ENCODE measurements at places on chromosomes 13 and 19.

- DNase-seq: no peak
These were observed 42.6 kb upstream of the ZNF507 start for GRCh38 chr19:32302778-32303177.

GRCh38 chr19:50567882-50568727 lies at the start of gene LRRC4B:
LRRC4B (minus strand) TSS chr19:50568435; CDS start chr19:50548838, 19,597 bp downstream.
- no peak for DNase-seq

GRCh38 chr13:110521946-110522345 lies 39.6 kb downstream of the RAB20 start:
- DNase-seq: no peak

DNA sequence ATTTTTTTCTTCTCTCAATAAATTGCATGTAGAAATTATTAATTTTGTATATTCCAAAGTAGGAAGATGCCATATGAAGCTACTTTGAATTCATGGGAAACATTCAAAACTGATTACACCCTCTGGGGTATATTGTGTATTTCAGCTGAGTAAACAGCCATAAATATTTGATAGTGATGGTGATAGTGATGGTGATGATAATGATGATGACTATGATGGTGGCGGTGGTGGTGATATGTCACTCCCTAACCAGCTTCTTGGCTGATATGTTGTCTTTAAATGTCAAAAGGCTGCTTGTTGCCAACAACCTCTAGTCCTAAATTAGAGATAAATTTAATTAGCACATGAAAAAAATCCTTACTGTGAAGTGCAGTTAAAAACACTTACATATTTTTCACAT lies 102.0 kb downstream of the LRCH1 start:
- DNase-seq: no peak

GRCh38 chr19:47255879-47256692 lies at the start of gene CCDC9:
CCDC9 (plus strand) TSS chr19:47256525; CDS start chr19:47258401, 1,876 bp downstream.
- peak; percentile 94 for DNase-seq

DNA sequence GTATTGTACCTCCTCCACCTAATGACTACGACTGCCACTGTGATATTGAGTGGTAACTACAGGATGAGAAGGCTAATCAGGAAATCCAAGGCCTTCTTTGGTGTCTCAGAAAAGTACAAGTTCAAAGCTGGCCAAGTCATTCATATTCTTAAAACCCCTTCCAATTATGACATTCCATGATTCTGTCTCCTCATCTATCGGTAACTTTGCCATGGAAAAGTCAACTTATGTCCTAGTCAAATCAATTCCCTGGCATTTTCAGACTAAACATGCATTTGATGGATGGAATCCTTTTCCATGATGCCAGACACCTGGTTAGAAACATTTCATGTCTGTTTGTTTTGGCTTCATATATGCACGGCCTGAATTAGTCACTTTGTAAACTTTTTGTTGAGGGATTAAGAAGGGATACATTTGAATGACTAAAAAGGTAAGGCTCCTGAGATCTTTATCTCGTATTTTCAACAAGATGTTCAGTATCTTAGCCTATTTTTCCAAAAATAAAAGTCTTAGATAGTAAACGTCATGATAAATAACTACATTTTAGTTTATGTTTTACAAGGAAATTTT lies 186.5 kb downstream of the NHLRC3 start:
- DNase-seq: no peak

DNA sequence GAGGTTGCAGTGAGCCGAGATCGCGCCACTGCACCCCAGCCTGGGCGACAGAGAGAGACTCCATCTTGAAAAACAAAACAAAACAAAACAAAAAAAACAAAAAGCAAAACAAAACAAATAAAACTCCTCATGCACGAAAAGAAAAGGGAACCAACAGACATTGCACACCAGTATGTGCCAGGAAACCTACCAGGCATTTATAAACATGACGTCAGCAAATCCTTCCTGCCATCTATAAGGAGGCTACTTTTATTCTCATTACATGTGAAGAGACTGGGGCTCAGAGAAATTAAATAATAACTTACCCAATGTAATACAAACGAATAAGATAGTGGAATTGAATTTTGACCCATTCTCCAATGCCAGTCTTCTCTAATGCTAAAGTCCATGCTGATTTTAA lies 197.2 kb downstream of the NUFIP1 start:
- DNase-seq: no peak

DNA sequence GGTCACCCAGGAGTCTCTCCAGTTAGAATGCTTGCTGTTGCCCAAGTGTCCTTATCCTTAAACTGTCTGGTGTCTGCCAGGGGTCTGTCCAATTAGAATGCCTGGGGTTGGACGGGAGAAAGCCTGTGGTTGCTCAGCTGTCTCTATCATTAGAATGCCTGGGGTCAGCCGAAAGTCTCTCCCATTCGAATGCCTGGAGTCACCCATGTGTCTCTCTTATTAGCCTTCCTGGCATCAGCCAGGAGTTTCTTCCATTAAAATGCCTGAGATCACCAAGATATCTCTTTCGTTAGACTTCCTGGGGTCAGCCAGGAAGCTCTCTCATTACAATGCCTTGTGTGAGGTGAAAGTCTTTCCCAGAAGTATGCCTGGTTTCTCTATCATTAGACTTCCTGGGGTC lies 1521.0 kb downstream of the UQCRFS1 start:
- no peak for DNase-seq

DNA sequence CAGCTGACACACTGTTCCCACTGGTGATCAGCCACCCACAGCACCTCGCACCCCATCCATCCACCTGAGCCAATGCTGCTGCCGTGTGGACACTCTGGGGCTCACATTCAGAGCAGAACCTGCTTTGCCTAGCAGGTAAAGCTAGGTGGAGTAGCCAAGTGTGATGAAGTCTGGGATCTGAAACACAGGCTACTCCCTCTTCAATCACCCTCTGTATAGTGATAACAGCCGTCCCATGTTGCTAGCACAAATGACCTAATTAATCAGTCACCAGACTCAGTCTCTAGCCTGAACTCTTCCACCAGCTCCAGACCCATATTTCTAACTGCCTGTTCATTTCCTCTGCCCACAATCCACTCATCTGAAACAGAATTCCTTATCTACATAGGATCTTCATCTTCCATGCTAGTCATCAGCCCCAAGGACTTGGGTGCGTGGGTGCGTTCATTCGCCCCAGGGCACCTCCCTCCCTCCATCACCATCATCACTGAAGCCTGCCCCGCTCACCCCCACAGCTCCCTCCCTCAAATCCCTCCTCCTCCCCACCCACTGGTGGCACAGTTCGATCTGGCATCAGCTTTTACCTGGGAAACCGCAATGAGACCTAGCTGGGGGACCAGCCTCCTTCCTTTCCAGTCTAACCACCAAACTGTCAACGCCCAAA lies 19.8 kb downstream of the STK24 start:
- DNase-seq: no peak

- no peak for DNase-seq
These were observed 2.4 kb upstream of the KMT2B start for GRCh38 chr19:35715355-35715809.

GRCh38 chr13:31556376-31556775 lies 182.9 kb upstream of the RXFP2 start:
- DNase-seq: no peak

DNA sequence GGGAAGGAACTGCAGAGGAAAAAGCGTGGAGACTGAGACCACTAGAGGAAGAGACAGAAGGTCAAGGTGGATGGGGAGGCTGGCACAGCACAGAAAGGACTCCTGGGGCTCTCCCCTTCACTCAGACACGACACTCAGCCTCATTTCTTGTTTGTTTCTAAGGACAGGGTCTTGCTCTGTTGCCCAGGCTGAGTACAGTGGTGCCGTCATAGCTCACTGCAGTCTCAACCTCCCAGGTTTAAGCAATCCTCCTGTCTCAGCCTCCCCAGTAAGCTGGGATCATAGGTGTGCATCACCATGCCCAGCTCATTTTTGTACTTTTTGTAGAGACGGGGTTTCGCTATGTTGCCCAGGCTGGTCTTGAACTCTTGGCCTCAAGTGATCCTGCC lies 11.4 kb upstream of the SEMA6B start:
- DNase-seq: no peak

- no peak for DNase-seq
These were observed 11.7 kb downstream of the CAMSAP3 start for GRCh38 chr19:7607212-7607873.

GRCh38 chr13:102609696-102610095 lies 12.9 kb downstream of the TPP2 start:
- DNase-seq: no peak

GRCh38 chr13:79802389-79803085 lies 321.6 kb downstream of the NDFIP2 start:
- no peak for DNase-seq

GRCh38 chr13:106354961-106355360 lies 180.5 kb downstream of the EFNB2 start:
- DNase-seq: no peak

DNA sequence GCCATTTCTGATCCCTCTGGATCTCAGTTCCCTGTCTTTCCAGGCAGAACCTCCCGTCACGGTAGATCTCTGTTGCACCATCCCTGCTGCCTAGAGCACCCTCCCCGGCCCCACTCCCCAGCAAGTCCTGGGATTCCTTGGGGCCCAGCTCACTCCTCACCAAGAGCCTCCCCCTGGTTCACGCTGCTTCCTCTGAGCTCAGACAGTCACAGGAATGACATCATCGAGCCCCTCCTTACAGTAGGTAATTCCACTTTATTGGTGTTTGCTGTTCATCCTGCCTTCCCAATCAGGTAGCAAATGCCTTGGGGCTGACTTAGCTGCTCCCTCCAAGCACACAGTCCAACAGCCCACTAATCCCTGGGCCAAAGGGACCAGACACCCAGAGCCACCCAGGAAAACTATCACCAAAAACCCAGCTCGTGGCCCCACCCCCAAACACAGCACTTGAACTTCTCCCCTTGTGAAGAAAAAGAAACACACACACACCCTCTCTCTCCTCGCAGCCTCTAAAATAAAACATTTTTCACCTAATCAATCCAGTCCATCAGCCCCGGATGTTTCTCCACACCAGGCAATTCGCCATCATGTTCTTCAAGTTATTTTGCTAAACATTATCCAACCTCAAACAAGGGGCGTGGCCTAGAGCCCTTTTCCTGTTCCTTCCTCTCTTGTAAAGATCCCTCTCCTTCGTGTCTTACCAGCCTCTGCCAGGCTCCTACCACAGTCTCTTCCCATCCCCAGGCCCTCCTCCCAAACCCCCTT lies 2.5 kb downstream of the NAPA start:
- DNase-seq: peak; percentile 52

DNA sequence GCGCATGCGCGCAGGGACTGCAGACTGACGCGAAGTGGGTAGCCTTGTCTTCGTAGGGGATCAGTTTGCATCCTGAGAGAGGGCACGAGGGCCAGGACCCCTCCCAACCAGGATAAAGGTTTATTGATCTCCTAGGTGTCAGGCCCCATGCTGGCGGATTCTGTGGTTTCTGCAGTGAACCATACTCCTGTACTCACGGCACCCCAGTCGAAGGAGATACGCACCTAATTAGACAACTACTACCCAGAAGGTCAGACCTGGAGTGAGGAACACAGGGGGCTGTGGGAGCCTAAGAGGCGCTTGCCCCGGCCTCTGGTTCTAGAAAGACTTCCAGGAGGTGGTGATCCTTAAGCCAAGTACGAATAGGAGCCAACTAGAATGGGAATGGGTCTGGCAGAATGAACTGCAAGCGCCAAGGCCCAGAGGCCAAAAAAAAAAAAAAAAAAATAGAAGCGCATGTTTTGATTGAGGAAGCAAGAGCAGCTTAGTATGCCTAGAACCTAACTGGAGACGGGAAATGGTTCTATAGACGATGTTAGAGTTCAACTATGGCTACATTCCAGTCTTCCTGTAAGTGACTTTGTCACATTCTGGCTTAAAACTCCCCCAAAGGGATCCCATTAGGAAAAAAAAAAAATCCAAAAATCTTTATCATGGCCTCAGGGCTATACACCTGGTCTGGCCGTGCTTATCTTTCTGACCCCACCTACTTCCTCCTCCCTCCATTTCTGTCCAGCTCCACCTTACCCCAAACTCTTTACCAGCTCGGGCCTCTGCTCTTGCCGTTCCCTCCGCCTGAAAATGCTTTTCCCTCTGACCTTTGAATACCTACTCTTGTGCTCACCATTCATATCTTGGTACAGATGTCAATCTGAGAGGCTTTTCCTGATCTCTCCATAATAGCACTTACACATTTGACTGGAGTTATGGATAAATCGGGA lies 902 bp upstream of the ZNF428 start:
- no peak for DNase-seq

GRCh38 chr19:1438035-1438932 lies at the start of gene RPS15:
RPS15 (plus strand) TSS chr19:1438396; CDS start chr19:1438426, 30 bp downstream.
- peak; percentile 91 for DNase-seq

DNA sequence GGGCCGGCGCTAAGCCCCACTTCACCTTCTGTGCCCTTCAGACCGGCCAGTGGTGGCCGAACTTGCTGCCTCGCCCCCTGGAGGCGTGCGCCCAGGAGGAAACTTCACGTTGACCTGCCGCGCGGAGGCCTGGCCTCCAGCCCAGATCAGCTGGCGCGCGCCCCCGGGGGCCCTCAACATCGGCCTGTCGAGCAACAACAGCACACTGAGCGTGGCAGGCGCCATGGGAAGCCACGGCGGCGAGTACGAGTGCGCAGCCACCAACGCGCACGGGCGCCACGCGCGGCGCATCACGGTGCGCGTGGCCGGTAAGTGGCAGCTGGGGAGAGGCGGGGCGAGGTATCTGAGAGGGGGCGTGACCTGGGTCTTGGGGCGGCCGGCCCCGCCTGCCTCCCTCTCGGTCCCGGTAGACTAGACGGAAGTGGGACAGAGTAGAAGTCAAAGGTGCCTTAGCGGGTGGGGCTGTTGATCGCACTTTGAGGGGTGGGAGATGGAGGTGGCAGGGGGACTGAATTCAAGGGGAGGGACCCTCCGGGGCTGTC lies 5.6 kb downstream of the ICAM5 start:
- no peak for DNase-seq

DNA sequence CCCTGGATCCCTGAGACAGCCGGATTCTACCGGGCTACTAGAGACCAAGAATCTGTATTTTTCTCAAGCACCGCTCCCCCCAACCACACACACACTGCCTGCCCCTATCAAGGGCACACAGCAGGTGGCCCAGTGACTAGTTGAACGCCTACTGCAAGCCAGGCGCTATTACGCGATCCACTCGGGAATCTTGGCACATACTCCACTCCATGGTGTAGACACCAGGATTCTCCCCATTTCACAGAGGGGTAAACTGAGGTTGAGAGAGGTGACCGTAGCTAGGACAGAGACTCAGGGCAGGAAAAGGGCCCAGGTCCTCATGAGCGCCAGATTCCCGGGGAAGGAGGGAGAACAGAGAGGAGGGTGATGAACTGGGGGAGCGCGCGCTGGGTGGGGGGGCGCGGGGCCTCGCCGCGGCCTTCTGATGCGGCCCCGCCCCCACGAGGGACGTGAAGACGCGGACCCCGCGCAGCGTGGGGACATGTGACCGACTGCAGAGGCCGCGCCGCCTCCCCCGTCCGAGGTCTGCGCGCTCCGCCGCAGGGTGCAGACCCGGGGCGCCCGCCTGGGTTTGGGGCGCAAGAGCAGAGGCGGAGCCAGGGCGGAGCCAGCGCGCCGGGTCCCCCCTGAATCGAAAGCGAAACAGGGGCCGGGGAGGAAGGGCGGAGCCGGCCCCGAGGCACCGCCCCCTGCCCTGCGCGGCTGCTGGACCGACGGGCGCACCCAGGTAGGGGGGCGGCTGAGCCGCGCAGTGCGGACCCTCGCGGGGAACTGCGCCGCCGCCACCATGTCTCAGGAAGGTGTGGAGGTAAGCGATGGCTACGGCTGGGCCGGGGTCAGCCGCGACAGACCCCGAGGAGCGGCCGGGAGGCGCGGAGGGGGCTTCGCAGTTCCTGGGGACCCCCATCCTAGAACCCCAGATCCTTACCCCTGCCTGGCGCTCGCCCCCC lies at the start of gene SHFL:
Gene SHFL, plus strand, starts transcription at position 677 of the 950 bp plus-strand sequence. Its CDS starts 111 bp downstream, at position 788.
- DNase-seq: peak; percentile 40
